Stimulated activated CD8-positive, alpha-beta memory T cell treated with anti-CD3 and anti-CD28 coated beads, Interleukin-7, amount 100 ng/mL, for 1 hour (primary cell): ENCODE measurements at places on chromosomes 5 and 9.

DNA sequence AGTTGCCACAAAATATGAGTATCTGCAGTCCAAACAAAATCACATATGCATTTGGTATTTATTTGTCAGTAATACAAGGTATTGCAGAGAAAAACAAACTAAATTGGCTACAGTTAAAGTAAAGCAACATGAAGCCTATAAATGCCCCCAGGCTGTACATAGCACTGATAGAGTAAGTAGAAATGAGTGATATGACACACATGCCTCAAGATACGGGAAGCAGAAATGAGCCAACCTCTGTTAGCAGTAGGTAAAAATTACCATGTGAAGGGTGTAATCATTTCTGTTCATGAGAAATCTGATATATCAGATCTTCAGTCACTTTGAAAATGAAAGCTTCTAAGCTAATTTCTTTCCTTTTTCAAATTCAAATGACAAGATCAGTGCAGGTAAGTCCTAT is 131.1 kb downstream of the CHSY3 start:
- DNase-seq = no peak

GRCh38 chr9:91825866-91826265 is 124.2 kb downstream of the ROR2 start:
- no peak for DNase-seq

GRCh38 chr9:109969011-109969410 is 189.0 kb downstream of the PALM2AKAP2 start:
- DNase-seq = no peak

DNA sequence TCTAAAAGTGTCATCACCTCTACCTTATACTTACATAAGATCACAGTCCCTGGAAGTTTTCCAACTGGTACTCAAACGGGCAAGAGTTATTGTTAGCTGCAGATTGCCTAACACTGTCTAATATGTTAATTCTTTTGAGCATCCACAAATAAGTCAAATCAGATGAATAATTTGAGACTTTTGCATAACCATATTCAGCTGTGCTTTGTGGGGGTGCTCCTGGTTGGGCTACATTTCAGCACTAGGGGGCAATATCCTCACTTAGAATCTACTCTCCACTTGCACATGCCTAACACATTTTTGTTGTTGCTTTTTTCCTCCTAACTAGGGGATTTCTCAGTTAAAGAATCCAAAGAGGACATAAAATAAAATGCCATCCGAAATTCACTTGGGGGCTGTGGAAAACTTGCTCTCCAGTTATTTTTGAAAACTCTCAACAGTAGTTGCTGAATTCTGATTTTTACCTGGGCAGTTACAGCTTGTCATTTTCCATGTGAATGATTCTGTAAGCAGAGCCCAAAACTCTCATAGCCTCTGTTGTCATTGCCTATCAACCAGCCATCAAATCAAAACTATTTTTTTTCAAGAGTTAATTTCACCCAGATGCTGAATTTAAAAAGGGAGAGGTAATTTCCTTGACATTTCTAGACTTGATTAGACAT is 71.5 kb downstream of the TRIM36 start:
- no peak for DNase-seq
